Camera-type eye (tissue), 1 donor: ENCODE measurements at places on chromosomes 5 and 9. TPM values are rescaled to one million over a fixed set of nuclear protein-coding genes. Genes with fewer than 3 reads are reported as not detected.

PNPLA7 gene
- 3.0 TPM for total RNA-seq

IL4 gene
- total RNA-seq: not detected

EQTN gene
- 1.2 TPM for total RNA-seq

IGFBPL1 gene
- total RNA-seq: 11.7 TPM

RASGRF2 gene
- total RNA-seq: 55.9 TPM

KIF20A gene
- 12.9 TPM for total RNA-seq

TMOD1 gene
- 13.4 TPM for total RNA-seq

DNM1 gene
- total RNA-seq: 135 TPM
